ENCODE measurements at places on chromosomes 1 and 21. TPM values are rescaled to one million over a fixed set of nuclear protein-coding genes. Genes with fewer than 3 reads are reported as not detected.

GRCh38 chr1:181662606-181663005 is 179.3 kb downstream of the CACNA1E start:
- H3K4me3 ChIP-seq = no peak overlapping the region
- DNase-seq = no peak
- no peak overlapping the region for H3K27ac ChIP-seq
- H3K4me1 ChIP-seq = peaks cover 2% of the 10 kb centered on the region

DNA sequence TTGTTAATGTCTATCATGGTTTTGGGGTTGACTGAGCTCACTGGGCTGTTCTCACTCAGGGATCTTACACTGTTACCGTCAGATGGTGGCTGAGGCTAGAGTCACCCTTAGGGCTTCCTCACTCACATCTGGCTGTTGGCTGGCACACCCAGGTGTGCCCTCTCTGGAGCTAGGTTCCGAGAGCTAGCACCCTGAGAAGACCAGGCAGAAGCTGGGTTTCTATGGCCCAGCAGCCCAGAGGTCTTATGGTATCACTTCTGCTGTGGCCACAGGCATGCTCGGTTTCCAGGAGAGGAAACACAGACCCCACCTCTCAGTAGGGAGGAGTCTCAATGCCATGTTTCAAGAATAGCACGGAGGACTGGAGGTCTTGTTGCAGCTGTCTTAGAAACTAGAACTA is 20.7 kb upstream of the KIF1B start:
- H3K36me3 ChIP-seq = no peaks in the 10 kb centered on the region
- no peaks in the 10 kb centered on the region for H3K4me1 ChIP-seq
- no peak overlapping the region for H3K4me3 ChIP-seq
- no peak overlapping the region for H3K27ac ChIP-seq

- DNase-seq = no peak
- H3K27ac ChIP-seq = no peak overlapping the region
- H3K27me3 ChIP-seq = no peaks in the 10 kb centered on the region
- no peak overlapping the region for H3K4me3 ChIP-seq
Observed at GRCh38 chr1:192232817-192233417, 74.7 kb downstream of the RGS18 start.

Gene ADAMTSL4
- 11.5 TPM for total RNA-seq

DNA sequence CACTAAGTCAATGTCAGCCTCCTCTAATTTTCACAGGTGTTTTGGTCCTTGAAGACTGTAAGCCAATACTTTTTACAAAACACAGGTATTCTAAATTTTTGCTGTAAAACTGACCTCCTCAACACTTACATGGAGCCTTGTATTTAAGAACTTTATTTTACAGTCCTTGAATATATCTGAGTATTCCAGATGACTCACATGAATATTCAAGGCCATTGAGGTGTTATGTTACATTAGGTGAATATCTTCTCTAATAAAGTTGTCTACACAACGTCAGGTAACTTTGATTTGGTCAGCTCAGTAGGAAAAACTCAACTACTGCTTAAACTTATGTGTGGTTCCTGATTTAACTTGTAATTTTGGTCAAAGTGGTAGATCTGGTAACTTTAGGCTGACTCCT is 254.2 kb downstream of the OLFM3 start:
- no peak overlapping the region for H3K27ac ChIP-seq
- no peaks in the 10 kb centered on the region for H3K27me3 ChIP-seq
- H3K4me1 ChIP-seq = no peaks in the 10 kb centered on the region
- DNase-seq = no peak
- no peaks in the 10 kb centered on the region for H3K36me3 ChIP-seq

Gene TRABD2B
- total RNA-seq = 2.6 TPM

Gene MX2
- total RNA-seq = 4.7 TPM

DNA sequence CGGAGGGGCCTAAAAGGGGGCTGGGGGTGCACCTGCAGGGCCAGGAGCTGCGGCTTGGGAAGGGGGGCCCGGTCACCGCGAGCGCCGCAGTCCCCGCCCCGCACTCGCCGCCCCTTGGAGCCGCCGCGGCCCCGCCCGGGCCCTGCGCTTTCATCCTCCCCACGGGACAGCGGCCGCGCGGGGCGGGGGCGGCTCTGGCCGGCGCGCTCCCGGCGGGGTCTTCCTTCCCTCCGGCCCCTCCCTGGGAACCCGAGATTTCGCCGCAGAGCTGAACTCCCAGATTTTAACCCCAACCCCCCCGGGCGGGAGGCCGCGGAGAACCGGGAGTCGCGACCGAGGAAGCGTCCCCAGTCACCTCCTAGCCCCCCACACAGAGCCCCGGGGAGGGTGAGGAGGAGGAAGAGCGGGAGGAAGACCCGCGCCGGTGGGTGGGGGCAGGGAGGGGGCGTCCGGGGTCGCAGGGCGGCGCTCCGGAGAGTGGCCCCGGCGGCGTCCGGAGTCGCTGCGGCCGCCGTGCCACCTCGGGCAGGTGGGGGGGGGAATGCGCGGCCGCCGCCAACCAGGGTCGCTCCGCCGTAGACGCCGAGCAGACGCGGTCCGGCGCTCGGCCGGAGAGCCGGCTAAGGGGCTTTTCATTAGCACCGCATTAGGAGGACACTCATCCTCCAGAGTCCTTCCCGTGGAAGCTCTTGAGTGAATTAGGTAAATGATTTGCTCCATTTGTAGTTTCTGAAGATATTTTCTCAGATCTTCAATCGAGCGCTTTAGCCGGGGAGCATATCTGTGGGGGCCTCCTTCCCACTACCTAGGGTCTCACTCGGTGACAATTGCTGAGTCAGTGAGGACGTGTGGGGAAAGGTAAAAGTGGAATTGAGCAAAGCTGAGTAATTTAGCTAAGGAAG is 31.6 kb upstream of the NFIA start:
- H3K27ac ChIP-seq = peak overlapping the region; percentile 78
- peaks cover 17% of the 10 kb centered on the region for H3K4me1 ChIP-seq
- H3K36me3 ChIP-seq = no peaks in the 10 kb centered on the region
- peak; percentile 69 for DNase-seq
- H3K4me3 ChIP-seq = peak overlapping the region; percentile 16
- H3K27me3 ChIP-seq = no peaks in the 10 kb centered on the region

- DNase-seq = no peak
- H3K27me3 ChIP-seq = no peaks in the 10 kb centered on the region
- H3K36me3 ChIP-seq = peaks cover 4% of the 10 kb centered on the region
- H3K4me3 ChIP-seq = peak overlapping the region; percentile 45
- H3K27ac ChIP-seq = peak overlapping the region; percentile 36
Observed at GRCh38 chr1:21552715-21553114, 43.5 kb downstream of the ALPL start.
